C1 segment of cervical spinal cord (tissue), 14 donors: ENCODE measurements at places on chromosomes 2 and 18.

GRCh38 chr2:150478200-150478974 is 9.1 kb downstream of the RND3 start:
- DNase-seq: no peak

GRCh38 chr18:58716060-58716756 is 44.9 kb downstream of the MALT1 start:
- no peak for DNase-seq

DNA sequence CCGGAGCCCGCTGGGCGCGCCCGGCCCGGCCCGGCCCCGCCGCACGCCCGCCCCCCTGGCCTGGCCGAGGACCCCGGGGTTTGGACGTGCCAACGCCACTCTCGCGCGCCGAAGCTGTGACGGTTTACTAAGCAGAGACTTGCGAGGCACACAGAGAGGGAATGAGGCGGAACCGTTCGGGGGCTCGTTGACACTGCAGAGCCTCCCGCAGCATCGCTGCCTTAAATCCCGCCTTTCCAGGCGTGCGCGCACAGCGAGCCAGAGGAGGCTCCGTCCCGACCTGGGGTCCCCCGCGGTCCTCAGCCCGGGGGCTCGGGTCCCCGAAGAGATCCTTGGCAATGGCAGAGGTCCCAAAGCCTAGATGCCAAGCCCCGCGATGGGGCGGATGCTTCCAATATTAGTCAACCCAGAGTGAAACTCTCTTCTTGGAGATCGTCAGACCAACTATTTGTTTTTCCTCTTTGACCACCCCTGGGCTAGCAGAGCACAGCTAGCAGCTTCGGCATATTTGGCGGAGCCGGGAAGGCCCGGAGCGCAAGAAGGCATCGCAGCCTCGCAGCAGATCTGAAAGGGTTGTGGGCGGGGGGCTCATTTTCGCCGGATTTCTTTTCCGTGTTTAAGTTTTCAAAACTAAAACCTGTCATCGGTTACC is at the start of gene ZNF385B:
ZNF385B (minus strand) TSS at position 197 of the 652 bp plus-strand sequence.
- no peak for DNase-seq

GRCh38 chr2:86747711-86748639 is 27.9 kb downstream of the RMND5A start:
- DNase-seq: no peak
